ENCODE measurements at places on chromosomes 7 and 10.

GRCh38 chr10:116772909-116773705 is 30.7 kb upstream of the HSPA12A start:
- no peak for DNase-seq

DNA sequence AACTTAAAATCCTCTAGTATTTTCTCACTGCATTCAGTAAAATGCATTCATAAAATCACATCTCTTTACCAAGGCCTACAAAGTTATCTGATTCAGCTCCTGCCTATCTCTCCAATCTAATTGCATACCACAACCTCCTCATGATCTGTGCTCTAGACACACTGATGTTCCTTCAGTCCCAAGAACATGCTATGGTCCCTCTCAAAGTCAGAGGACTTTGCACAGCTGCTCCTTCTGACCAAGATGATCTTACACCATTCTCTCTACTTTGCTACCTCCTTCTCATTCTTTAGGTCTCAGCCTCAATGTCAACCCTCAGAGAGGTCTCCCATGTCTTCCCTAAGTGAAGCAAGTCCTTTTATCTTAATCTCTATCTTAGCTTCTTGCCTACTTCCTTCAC is 45.5 kb downstream of the CAV1 start:
- no peak for DNase-seq

- DNase-seq, result no peak
These were observed 36.2 kb upstream of the MNX1 start for GRCh38 chr7:157046681-157047080.

GRCh38 chr7:113033959-113034358 is 52.7 kb downstream of the GPR85 start:
- DNase-seq, result no peak

GRCh38 chr7:1423264-1423811 is 35.9 kb downstream of the MICALL2 start:
- no peak for DNase-seq

DNA sequence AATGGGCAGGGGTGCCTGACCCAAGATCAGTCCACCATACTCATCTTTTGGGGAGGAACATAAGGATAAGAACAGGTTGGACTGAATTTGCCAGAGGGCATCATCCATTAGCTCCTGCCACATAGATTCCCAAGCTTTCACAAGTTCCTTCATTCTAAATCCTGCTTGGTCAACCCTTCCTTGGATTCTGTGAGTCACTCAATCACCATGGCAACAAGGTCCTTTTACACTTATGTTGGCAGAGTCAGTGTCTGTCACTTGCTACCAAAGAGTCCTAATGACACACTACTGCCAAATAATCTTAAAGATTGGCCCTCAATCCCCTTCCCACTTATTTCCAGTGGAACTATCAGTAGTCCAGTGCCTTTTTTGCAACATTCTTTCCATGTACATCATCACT is 5.0 kb upstream of the LGI1 start:
- DNase-seq, result no peak

- DNase-seq, result no peak
These were observed 12.1 kb upstream of the CCNY start for GRCh38 chr10:35324196-35324595.

GRCh38 chr10:105797234-105797890 is 1156.3 kb downstream of the SORCS3 start:
- no peak for DNase-seq

- DNase-seq, result no peak
These were observed 54.3 kb downstream of the CLIP2 start for GRCh38 chr7:74343281-74344131.

- DNase-seq, result no peak
These were observed 595 bp downstream of the TBL2 start for GRCh38 chr7:73577627-73578341.

DNA sequence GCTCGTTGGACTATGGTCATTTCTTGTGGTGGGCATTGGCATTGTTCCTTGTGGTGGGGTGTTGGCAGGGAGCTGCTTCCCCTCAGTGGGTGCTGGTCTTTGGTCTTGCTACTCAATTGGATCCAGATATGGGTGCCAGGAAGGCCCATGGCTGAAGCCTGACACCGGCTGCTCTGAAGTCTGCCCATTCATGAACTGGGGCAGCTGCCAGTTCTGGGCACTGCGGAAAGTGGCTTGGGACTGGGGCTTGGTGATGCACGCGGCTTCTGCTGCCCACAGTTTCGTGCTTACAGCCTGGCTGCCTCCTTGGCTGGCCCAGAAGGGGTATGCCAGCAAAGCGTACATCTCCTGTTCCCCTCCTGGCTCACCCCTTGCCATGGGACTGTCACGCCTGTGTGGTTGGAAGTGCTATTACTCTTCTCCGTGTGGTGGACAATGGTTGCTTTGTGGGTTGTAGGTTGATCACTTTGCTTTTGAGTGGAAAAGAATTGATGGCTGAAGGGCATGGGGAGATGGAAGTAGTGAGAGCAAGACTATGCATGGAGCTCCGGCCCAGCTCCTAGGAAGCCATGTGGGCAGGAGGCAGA is 54.7 kb downstream of the ADAMTS14 start:
- no peak for DNase-seq

DNA sequence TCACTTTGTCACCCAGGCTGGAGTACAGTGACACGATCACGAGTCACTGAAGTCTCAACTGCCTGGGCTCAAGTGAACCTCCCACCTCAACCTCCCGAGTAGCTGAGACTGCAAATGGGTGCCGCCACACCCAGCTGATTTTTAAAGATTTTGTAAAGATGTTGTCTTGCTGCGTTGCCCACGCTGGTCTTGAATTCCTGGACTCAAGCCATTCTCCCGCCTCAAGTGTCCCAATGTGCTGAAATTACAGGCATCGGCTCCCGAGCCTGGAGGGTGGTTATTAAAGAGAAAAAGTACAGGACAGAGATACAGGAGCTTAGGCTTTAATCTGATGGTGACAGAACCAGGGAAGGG is 55.1 kb downstream of the KCTD7 start:
- no peak for DNase-seq

DNA sequence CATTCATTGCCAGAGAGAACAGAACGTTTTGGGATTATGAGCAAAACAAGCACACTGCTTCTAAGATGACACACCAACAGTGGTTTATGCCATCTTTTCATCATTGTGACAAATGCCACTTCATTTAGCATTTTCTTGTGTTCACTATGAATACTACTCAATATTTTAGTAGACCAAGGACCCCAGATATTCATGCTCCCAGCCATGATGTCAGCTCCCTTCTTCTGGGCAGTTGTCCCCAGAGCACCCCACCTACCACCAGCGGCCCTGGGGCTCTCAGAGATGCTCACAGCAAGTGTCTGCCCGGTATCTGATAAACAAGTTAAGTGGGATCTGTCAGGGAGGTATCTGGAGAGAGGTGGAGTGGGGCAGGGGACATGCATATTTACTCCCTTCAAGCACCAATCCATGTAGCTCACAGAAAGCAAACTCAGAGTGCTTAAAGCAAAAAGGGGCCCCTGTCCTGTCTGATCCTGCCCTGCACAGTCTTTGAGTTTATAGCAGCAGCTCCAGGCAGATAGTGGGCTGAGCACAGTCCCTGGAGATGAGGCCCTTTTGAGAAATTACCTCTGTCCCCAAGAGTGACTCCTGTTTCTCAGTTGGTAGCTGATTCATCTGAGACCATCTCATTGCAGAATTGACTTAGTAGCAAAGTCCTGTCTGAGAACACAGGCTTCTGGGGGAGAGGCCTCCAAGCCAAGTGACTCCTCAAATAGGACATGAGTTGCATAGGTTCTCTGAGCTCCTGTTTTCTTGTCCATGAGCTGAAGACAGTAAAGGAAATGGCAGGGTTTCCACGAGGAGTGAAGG is 281.8 kb upstream of the KLF6 start:
- no peak for DNase-seq

GRCh38 chr10:28774051-28774995 is 97.0 kb downstream of the BAMBI start:
- no peak for DNase-seq

- no peak for DNase-seq
These were observed 51.8 kb downstream of the VWDE start for GRCh38 chr7:12351843-12352242.

- DNase-seq, result no peak
These were observed 6.9 kb upstream of the PFKFB3 start for GRCh38 chr10:6195846-6196245.

DNA sequence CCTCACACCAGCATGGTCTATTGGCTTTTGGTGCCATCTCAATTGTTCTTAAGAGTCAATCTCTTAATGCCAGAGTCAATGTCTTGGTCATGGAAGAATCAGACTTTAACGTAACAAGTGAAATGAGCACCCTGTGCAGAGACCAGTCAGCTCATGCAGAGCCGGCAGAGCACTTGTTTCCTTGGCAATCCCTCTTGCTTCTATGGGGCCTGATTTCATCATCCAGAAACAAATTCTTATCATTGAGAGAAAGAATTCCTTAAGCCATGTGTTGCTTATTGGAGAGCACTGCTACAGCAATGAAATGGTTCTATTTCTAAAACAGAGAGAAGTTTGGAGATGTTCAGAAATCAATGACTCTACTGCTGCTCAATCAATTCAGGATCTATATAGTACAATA is 212.8 kb downstream of the IPMK start:
- no peak for DNase-seq

GRCh38 chr7:14739168-14739840 is 163.2 kb downstream of the DGKB start:
- no peak for DNase-seq

DNA sequence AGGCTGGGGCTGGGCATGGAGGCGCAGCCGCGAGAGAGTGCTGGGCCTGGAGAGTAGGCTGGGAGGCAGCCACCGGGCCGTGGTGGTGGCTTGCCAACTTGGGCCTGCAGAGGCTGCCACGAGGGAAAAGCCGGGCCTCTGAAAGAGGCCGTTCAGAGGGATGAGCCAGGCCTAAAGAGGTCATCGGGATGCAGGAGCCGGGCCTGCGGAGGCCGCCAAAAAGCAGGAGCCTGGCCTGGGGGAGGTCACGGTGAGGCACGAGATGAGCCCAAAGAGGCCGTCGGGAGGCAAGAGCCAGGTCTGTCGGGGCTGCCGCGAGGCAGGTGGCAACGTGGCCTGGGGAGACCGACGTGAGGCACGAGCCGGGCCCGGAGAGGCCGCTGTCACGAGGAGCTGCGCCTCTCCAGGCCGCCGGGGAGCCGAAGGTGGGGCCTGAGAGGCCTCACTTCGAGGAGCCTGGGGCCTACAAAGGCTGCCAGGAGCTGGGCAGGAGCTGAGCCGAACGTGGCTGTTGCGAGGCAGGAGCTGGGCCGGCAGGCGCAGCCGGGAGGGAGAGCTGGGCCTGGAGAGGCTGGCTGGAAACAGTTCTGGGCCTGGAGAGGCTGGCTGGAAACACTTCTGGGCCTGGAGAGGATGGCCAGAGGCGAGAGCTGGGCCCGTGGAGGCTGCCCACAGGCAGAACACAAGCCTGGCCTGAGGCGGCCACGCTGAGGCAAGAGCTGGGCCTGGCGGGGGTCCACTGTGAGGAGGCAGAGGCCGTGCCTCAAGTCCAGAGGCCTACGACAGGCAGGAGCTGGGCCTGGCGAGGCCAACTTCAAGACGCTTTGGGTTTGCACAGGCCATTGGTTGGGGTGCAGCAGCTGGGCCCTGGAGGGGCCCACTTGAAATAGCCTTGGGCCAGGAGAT is 24.6 kb downstream of the MDH2 start:
- no peak for DNase-seq

GRCh38 chr10:18875477-18875876 is 173.1 kb upstream of the MALRD1 start:
- DNase-seq, result no peak

- DNase-seq, result no peak
These were observed 103.5 kb downstream of the SND1 start for GRCh38 chr7:127755521-127755920.

GRCh38 chr10:79342295-79342761 is 4.9 kb upstream of the PPIF start:
- DNase-seq, result no peak

- no peak for DNase-seq
These were observed 225.3 kb upstream of the POT1 start for GRCh38 chr7:125154930-125155329.

DNA sequence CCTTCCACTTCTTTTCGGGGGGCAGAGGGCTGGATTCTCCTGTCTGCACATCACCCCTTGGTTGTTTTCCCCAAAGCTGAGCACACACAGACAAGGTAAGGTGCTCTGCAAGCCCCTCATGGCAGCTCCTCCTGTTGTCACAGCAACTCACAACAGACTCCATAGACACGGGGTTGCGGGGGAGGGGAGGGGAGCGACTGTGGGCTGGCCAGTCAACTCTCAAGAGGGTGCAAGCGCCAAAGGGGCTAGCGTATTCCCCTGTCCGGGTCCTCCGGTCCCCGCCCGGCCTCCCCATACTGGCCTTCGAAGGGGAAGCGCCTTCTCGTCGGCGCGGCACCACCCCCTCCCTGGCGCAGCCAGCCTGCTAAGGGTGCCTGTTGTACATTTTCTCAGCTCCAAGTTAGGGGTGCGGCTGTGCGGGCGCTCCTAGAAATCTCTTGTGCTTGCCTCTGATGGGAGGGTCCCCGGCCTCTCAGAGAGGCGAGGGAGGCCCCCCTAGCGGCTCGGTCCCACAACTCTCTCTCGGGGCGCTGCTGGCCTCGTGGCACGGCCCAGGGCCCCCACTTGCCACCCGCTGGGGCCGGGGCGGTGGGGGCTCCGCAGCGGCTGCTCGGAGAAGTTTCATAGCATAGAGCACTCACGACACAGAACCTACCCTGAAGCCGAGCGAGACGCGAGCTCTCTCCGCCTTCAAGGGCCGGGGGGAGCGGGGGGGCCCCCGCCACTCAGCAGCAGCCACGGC is 498 bp downstream of the RHOBTB1 start:
- DNase-seq, result no peak

- DNase-seq, result no peak
These were observed 409.4 kb downstream of the GATA3 start for GRCh38 chr10:8463853-8464252.

- no peak for DNase-seq
These were observed 252.6 kb downstream of the DOCK4 start for GRCh38 chr7:111953611-111954010.

GRCh38 chr10:51675088-51675487 is 24.3 kb downstream of the CSTF2T start:
- DNase-seq, result no peak

DNA sequence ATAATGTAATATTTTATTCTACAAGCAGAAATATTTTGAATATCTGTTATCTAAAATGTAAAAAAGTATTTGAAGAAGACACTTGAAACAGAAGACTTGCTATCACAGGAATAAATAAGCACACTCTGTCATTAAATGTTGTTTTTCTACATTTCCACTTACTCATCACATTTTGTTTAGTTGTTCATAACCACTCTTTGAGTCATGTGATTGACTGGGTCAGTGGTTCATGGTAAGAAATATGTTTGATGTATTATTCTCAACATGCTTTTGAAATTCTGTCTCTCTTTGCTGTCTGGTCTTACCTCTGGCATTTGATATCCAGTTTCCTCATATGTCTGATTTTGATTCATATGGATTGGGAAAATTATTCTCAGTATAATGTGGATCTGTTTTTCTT is 171.8 kb downstream of the SUGCT start:
- no peak for DNase-seq

GRCh38 chr7:84502239-84502638 is 307.6 kb upstream of the SEMA3A start:
- no peak for DNase-seq

- DNase-seq, result no peak
These were observed 138.0 kb downstream of the PARD3 start for GRCh38 chr10:34677132-34677531.

All from stimulated activated CD8-positive, alpha-beta memory T cell treated with anti-CD3 and anti-CD28 coated beads, Interleukin-4, amount 100 ng/mL, for 1 hour (primary cell).